Gastrocnemius medialis (tissue), 4 donors: ENCODE measurements at places on chromosomes 16 and 17. TPM values are rescaled to one million over a fixed set of nuclear protein-coding genes. Genes with fewer than 3 reads are reported as not detected.

- no peak for DNase-seq
- H3K27me3 ChIP-seq = no peaks in the 10 kb centered on the region
- H3K27ac ChIP-seq = no peak overlapping the region
- no peaks in the 10 kb centered on the region for H3K4me1 ChIP-seq
- H3K4me3 ChIP-seq = no peak overlapping the region
- H3K36me3 ChIP-seq = no peaks in the 10 kb centered on the region
These were observed 17.2 kb downstream of the CMIP start for GRCh38 chr16:81461766-81462165.

SEPTIN1 gene
- 0.65 TPM for total RNA-seq

GRCh38 chr16:53711390-53711789 lies 7.4 kb downstream of the FTO start:
- no peaks in the 10 kb centered on the region for H3K27me3 ChIP-seq
- no peak for DNase-seq
- H3K4me1 ChIP-seq = peaks cover 43% of the 10 kb centered on the region
- no peak overlapping the region for H3K27ac ChIP-seq

EPOP gene
- 1.2 TPM for total RNA-seq

DNA sequence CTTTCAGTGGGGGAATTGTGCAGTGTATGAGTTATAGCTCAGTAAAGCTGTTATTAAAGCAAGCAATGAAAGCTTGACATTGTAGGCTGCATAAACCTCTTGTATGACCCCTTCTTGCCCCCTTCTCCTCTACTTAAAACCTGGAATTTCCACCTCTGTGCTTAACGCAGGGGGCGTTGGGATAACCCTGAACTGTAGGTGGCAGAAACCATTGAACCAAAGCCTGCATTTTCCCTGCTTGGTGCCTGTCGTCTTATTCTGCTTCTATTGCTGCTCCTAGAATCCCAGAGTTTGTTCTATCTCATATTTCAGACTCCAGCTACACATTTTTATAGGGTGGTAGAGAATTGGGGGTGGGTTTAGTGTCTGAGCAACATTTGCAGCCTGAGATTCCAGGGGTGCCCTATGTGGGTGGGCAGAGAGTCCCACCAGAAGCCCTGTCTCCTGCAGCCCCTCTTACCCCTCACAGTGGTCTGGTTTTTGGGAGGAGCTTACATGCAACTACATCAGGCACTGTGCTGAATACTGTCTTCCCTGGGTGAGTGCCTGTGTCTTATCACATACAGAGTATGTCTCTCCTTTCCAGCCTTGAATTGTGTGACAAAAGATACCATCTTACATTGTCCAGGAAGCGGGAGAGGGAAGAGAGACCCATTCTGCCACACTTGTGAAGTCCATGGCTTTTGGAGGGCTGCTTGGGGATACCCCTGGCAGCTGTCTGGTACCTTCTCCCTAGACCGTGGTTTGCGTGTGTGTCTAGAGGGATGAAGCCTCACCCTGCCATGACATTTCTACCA lies 407.7 kb upstream of the EEF2KMT start:
- H3K4me1 ChIP-seq = no peaks in the 10 kb centered on the region
- no peaks in the 10 kb centered on the region for H3K36me3 ChIP-seq
- H3K27ac ChIP-seq = no peak overlapping the region
- H3K4me3 ChIP-seq = no peak overlapping the region

TBC1D3H gene
- not detected for total RNA-seq
